RCC 7860 (cell line): ENCODE measurements at places on chromosomes 3 and 15.

DNA sequence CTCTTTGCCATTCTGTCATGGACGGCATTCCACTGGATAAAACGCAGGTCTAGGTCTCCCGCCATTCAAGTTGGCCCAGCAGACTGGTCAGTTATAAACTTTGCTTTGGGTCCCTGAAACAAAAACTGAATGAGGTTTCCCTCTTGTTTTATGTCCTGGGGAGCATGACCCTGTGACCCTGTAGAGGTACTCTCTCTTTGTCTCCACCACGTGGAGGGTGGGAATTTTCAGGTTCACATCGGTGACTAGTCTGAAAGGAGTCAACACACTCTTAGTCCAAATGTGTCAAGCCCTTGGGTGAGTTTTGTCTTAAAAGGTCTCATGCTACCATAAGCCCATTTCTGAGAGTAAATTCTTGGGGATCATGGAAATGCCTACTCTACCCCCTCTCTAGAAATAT, 139.9 kb downstream of the PLCH1 start:
- no peak for DNase-seq

GRCh38 chr15:92683511-92683834, 27.9 kb upstream of the FAM174B start:
- DNase-seq = no peak

- DNase-seq = peak; percentile 51
These were observed 15.0 kb downstream of the IL12A start for GRCh38 chr3:160003520-160004128.

- peak; percentile 43 for DNase-seq
These were observed 127.8 kb downstream of the HCN4 start for GRCh38 chr15:73240866-73241499.

GRCh38 chr15:33119865-33120264, 74.6 kb downstream of the FMN1 start:
- DNase-seq = no peak

GRCh38 chr15:90913398-90913944, 10.4 kb downstream of the MAN2A2 start:
- DNase-seq = no peak

- DNase-seq = no peak
These were observed 32.3 kb downstream of the PAQR9 start for GRCh38 chr3:142931222-142931621.

DNA sequence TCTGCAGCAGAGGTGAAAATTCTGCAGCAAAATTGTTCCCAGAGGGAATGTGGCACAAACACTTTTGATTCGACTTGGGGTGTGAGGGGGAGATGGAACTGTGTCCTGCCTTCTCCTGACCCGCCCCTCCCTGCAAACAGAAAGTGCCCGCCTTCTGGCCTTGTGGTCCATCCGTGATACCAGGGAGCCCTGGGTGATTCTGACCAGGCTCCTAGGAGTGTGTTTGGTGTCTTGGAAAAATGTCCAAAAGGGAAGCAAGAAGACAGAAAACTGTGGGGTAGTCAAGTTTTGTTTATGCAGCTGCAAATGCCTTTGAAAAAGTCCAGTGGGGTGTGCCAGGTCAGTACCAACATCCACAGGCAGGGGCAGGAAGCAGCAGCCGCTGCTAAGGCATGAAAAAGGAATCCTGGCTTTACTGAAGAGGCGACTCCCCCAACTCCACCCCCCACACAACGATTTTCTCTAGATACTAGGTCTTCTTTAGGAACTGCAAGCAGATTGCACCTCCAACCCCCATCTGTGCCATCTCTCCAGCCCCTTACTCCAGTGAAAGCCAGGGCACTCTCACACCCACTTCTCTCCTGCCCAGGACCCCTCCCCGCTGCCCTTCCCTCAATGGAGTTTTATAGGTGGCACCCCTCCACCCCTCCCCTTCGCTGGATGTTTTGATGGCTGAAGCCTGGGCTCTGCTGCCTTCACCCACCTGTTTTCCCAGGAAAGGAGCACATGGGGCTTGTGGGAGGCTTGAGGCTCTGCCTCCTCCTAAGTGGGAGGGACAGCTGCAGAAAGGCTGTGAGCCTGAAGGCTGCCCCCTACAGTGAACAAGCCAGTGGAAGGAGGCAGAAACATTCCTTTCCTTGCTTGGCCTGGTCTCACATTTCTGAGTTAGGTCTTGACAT, 82.4 kb upstream of the HERC1 start:
- no peak for DNase-seq

GRCh38 chr3:12869035-12869621, 27.8 kb upstream of the RPL32 start:
- no peak for DNase-seq

GRCh38 chr3:30632065-30632464, 25.7 kb downstream of the TGFBR2 start:
- DNase-seq = no peak
